ENCODE measurements at places on chromosomes 1 and 21.

DNA sequence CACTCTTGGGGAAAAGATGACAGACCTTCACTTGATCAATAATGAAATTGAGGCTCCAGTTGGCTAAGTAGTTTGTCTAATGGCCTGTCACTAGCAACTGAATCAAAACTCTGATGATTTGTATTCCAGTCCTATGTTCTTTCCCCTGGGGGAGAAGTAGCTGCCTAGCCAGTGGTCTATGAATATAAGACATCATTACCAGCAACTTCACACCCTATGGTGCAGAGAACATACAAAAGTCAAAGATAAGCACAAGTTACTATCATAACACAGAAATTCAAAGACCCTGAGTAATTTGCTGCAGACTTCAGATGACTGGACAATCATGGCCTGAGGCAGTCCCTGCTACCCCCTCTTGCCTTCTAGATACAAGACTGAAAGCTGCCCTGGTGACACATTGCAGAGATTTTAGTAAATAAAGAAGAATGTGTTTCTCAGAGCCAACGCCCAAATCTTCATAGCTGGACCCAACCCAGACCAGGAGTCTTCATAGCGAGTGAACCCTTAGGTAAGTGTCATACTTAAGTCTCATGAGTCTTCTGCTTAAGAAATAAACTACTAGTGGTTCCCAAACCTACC lies 993 bp downstream of the PDZK1 start:
- DNase-seq, result no peak

DNA sequence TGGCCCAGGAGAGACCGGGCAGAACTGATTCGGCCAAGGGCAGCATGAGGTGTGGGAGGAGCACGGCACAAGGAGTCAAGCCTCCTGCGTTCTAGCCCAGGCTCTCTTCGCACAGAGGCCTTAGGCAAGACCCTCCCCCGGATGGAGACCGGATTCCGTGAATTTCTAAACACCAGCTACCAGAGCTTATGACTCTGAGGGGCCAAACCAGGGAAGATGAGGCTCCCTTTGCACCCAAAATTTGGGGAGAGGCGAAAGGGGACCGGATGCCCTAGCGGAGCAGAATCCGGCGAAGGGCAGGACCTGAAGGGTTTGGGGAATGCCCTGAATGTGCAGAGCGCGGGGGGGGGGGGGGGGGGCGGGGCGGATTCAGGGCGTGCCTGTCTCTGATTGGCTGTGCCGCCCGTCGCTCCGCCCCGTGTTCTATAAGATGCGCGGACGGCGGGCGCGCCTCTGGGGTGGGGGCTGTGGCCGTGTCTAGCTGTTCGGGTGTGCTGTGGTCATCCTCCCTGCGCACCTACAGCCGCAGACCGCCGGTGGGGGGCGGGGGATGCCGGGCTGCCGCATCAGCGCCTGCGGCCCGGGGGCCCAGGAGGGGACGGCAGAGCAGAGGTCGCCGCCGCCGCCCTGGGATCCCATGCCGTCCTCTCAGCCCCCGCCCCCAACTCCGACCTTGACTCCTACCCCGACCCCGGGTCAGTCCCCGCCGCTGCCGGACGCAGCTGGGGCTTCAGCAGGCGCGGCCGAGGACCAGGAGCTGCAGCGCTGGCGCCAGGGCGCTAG lies at the start of gene TRNP1:
Gene TRNP1 (plus strand): TSS at position 456 of the 783 bp plus-strand sequence. CDS start 95 bp downstream, at position 551.
- DNase-seq, result peak; percentile 75

- peak; percentile 44 for DNase-seq
These were observed 89.8 kb downstream of the KIF14 start for GRCh38 chr1:200530623-200531261.

GRCh38 chr1:8427493-8427892 lies 109.6 kb downstream of the SLC45A1 start:
- no peak for DNase-seq

DNA sequence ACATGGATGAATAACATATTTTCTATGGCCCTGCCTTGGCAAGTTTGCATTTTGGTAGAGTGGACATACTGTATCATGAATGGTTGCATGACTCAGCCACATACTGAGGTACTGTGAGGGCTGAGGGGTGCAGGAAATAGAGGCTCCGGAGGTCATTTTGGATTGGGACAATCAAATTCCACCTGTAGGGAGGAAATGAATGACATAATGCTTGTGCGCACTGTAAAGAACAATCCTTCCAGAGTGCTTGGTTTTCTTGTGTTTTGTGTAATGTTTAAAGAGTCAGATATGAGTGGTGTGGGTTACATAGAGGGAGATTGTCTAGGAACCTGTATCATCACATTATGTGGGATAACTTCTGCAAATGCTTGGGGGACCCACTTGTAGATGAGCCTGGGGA lies 329.9 kb upstream of the PROX1 start:
- no peak for DNase-seq

DNA sequence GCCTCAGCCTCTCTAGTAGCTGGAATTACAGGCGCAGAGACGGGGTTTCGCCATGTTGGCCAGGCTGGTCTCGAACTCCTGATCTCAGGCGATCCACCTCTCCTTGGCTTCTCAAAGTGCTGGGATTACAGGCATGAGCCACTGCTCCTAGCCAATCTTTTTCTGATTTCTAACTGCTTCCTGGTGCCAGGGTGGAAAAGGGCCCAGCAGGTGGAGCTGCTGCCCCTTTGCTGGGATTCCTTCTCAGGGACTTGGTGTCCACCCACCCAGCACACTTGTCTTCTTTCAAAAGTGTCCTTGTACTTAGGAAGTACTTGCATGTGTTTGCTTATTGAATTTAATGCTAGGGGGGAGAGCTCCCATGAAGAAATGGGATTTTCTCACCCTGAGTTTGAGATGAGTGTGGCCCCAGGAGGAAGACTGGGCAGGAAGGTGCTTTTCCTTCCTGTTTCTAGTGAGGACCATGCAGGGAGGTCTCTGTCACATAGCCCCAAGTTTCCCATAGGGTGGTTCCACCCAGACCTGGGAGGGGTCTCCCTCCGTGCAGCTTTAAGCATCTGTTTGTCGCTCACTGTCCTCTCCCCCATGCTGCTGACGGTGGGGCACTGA lies 14.2 kb downstream of the UTP11 start:
- peak; percentile 40 for DNase-seq

- DNase-seq, result peak; percentile 73
These were observed 50.4 kb downstream of the TENT5C start for GRCh38 chr1:117656202-117656641.

DNA sequence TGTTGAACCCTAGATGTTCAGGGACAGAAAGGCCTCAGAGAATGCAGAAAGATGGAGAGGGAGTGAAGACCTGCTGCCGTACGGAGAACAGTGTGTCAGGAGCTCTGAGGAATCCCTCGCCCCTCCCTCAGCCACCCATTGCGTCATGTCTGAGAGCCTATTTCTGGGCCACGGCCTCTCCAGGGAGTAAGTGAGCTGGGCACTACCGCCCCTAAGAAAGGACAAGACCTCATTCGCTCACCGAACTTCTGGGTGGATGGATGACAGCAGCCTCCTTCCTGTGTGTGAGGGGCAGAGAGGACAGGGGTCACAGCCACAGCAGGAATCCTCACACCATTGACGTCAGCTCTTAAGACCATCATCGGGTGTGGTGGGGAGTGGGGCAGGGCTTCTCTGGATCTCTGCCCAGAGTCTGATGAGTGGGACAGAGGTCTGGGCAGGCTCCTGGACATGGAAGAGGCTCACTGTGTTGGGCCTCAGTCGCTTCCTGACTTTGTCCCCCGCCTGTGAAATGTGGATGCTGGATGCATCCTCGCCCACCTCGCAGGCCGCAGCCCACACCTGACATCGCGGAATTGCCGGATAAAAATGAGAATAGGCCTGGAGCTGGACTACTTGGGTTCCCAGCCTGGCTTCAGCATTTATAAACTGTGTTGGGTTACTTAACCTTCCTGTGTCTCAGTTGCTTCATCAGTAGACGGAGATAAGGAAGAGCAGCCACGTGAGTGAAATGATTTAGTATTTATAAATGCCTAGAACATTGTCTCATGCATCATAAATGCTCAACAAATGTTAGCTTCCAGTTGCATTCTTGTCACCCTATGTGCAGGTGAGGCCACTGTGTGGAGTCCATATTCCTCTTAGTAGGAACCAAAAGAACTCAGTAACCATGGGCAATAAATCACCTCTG lies 238.6 kb downstream of the TRABD2B start:
- no peak for DNase-seq

- DNase-seq, result no peak
These were observed 144.3 kb downstream of the DNM3 start for GRCh38 chr1:171985639-171986038.

DNA sequence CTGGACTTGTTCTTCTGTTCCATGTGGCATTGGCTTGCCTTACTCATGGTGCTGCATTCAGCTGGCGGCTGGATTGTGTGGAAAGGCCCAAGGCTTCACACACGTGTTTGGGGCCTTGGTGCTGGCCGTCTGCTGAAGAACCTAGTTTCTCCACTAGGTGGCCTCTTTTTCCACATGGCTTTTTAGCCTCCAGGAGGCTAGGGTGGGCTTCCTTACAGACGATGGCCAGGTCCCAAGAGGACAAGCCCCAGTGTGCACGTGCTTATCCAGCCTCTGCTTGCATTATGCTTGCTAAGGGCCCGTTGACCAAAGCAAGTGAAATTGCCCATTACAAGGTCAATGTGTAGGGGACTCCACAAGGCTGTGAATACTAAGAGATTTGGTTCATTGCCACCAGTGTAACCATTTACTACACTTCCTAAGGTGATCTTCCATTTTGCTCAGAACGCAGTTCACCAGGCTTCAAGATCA lies 47.5 kb upstream of the FOXO6 start:
- no peak for DNase-seq

DNA sequence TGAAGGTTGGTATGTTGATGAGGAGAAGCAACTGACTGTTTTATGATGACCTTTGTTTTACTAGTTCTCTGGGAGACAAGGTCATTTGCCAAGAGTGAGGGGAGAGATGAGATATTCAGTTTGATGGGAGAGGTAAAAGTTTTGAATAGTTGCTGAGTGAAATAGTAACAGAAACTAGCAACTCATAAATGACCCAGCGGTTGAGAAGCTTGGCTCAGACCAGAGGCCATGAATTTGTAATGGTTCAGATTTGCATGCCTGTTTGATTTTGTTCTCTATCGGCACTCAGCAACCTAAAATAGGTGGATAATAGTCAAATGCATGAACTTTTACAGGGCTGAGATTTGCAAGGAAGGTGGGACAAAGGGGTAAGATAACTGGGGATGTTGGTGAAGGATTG lies 6.6 kb downstream of the CCDC30 start:
- no peak for DNase-seq

DNA sequence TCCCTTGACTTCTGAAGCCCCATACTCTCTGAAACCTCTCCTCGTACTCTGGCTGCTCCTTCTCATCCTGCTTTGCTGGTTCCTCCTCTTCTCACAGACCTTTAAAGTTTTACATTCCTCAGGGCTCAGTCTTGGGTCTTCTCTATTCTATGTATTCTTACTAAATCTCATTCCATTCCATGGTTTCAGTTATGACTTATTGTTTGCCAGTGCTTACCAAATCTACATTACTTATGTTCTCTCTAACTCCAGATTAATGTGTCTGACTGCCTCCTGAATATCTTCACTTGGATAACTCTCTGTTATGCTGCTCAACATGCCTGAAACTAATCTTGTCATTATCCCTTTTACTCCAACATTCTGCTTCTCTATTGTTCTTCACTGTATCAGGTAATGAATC lies 5.4 kb upstream of the SLC35D1 start:
- no peak for DNase-seq

GRCh38 chr1:208069908-208070307 lies 159.0 kb upstream of the CD34 start:
- DNase-seq, result no peak

- DNase-seq, result no peak
These were observed 99.0 kb upstream of the LBR start for GRCh38 chr1:225526878-225527277.

DNA sequence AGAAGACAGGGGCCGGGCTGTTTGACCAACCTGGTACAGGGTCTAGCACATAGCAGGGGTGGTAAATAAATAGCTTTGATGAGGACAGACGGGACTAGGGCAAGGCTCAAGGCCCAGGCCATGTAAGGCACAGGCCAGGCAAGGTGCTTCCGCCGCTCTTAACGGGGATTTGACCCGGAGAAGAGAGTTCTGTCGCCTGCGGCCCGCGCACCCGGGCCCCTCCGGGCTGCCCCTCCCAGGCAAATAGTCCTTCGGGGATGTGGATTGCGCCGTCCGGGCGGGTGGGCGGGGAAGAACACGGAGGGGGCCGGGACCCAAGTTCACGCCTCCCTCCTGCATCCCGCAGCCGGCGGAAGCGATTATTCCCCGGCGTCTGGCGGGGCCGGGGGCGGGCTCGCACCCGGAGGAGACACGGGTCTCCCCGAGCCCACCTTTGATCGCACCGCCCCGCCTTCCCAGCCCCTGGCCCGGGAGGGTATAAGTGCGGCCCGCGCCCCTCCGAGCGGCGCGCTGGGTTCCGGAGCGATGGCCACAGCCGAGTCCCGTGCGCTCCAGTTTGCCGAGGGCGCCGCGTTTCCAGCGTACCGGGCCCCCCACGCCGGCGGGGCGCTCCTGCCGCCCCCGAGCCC lies at the start of gene MIXL1:
Gene MIXL1 (plus strand): TSS at position 508 of the 629 bp plus-strand sequence. CDS start 18 bp downstream, at position 526.
- DNase-seq, result no peak

- DNase-seq, result no peak
These were observed 666.2 kb downstream of the PTPRC start for GRCh38 chr1:199305053-199305452.

GRCh38 chr1:15198684-15199083 lies 45.1 kb downstream of the TMEM51 start:
- no peak for DNase-seq

DNA sequence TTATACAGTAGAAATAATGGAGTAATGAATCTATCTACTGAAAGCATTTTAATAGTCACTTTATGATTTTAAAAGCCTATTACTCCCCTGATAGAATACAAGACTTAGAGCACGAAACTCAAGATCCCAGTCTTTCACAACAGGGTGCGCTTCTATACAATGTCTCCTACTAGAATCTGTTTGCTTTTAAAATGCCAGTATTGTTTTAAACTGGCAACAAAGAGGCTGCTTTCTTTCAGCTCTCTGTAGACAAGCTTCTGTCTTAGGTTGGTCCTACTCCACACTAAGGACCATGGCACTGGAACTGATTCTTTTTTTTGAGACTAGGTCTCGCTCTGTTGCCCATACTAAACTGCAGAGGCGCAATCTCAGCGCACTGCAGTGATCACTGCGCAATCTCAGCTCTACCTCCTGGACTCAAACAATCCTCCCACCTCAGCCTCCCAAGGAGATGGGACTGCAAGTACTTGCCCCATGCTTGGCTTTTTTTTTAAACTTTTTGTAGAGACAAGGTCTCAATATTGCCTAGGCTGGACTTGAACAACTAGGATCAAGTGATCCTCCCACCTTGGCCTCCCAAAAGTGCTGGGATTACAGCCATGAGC lies 4.8 kb downstream of the DCAF8 start:
- no peak for DNase-seq

Measured in activated T-cell treated with anti-CD3 and anti-CD28 coated beads, Interleukin-2, amount 50 U/mL, for 1 hour (primary cell).